ENCODE measurements at places on chromosomes 4 and X.

GRCh38 chr4:40842318-40842717 is 92.6 kb downstream of the NSUN7 start:
- DNase-seq: no peak

GRCh38 chr4:151459375-151459774 is 50.4 kb downstream of the FHIP1A start:
- DNase-seq: no peak

GRCh38 chr4:124065936-124066335 is 646.6 kb downstream of the ANKRD50 start:
- DNase-seq: no peak

DNA sequence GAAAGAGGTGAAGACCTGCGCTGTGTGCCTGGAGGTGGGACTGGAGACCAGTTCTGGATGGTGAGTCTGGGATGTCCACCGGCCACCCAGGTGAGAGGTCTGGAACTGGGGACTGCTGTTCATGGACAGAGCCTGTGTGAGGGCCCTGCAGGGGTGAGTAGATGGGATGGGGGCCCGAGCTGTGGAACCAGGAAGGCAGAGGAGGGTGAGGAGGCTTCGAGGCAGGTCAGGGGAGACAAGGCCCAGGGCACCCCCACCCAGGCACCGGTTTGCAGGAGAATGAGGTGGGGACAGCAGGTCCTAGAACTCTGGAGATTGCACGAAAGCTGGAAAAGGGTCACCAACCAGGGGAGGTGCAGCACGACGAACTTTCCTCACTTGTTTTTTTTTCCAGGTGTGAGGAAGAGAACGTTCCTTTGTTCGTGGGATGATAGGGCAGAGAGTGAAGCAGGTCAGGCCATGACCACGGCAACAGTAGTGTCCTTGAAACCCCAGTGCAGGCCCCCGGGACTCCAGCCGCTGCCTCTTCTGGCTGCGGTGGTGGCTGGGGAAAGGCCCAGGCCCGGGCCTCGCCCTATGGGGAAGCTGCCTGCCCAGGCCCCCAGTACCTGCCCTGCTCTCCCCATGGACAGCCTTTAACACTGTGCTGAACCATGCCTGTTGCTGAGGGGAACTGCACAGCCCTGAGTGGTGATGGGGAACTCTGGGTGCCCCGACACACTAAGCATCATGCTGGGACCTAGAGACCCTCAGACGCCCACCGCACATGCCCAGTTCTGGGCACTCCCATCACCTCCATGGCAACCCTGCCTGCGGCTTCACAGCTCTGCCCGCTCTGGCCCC is 22.9 kb downstream of the TNIP2 start:
- no peak for DNase-seq

- DNase-seq: no peak
Measured at GRCh38 chr4:18571301-18571761, 549.8 kb upstream of the LCORL start.

- DNase-seq: no peak
Measured at GRCh38 chr4:138341739-138342415, 99.7 kb upstream of the SLC7A11 start.

GRCh38 chr4:136841526-136841925 is 690.8 kb downstream of the PCDH18 start:
- DNase-seq: no peak

DNA sequence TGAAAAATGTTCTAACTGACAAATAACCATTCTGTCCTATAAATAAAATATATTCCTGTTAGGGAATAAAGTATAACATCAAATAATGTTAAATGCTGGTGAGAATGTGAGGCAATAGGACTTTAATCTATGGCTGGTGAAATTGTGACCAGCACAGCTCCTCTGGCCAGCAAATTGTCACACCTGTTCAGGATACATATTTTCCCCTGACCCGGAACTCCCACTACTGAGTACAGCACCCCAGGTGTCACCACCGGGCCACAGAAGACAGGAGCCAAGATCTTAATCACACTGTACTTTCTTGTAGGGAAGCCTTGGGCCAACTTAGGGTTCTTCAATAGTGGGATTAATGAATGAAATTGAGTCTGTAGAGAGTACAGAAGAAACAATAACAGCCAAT is 33.2 kb downstream of the C4orf33 start:
- DNase-seq: no peak

GRCh38 chr4:22881411-22881810 is 188.7 kb downstream of the GBA3 start:
- no peak for DNase-seq

GRCh38 chr4:3824521-3825270 is 58.5 kb downstream of the ADRA2C start:
- DNase-seq: no peak

GRCh38 chrX:15050395-15050794 is 177.2 kb downstream of the MOSPD2 start:
- DNase-seq: no peak

- no peak for DNase-seq
Measured at GRCh38 chr4:1594871-1595788, 89.0 kb downstream of the FAM53A start.

- no peak for DNase-seq
Measured at GRCh38 chrX:15816886-15817285, 26.6 kb downstream of the ZRSR2 start.

GRCh38 chr4:77152421-77152820 is 4.6 kb upstream of the CCNG2 start:
- no peak for DNase-seq

DNA sequence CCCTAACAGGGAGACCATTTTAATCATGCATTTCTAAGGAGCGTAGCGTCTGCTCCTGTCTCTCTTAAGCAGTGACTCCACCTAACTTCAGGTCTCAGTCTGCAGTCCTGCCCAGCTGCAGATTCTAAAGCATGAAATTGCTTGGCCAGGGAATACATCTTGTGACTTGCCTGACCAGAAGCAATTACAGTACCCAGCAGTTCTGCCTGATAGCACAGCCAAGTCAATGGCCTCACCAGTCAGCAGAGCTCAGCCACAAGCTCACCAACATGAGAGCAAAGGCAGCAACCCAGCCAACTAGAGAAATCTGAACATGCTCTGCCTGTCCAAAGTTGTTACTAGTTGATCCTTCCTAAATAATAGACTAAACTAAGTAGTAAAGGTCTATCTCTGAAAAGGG is 2011.9 kb upstream of the PCDH10 start:
- DNase-seq: no peak

DNA sequence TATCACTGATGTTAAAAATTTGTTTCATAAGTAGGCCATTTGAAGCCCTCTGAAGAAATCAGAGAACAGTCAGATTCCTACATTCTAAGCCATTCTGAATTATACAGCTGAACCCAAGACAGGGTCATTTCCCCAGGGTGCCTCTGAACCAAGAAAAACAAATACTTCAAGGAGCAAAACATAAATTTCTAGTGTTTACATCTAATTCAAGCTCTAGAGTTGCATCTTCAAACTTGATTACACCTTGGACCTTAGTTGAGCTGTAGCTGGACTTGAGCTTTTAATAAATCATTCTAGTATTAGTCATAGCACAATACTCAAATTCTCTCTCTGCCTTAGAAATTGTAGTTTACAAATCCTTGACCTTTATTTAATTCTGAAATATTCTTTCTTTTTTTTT is 87.6 kb upstream of the IL15 start:
- DNase-seq: no peak

DNA sequence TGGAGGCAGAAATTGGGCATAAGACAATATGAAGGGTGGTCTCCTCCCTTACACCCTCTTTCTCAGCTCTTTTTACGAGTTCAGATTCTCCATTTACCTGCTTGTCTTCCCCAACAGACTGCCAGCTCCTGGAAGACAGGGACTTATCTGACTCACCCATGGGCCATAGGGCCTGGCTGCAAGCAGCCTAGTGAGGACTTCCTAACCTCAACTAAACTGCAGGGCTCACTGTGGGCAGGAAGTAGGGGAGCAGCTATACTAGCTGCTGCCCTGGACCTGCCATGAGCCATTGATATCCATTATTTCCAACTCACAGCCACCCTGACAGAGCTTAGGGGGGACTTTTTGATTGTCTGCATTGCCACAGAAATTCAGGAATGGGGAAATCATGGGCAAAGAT is 11.5 kb upstream of the ZNF718 start:
- DNase-seq: no peak

DNA sequence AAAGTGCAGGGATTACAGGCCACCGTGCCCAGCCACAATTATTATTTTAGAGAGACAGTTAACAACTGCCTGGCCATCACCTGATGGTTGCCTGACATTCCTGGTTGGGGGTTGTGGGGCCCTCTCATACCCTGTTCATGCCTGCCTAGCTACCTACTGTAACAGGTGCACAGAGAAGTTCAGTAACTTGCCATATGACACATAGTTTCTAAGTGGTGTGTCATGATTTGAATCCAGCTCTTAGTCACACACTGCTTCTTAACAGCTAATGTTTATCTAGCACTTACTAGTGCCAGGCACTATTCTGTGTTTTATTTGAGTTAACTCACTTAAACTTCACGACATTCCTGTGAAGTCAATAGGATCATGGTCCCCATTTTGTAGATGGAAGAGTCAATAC is 122.7 kb upstream of the JADE1 start:
- DNase-seq: no peak

DNA sequence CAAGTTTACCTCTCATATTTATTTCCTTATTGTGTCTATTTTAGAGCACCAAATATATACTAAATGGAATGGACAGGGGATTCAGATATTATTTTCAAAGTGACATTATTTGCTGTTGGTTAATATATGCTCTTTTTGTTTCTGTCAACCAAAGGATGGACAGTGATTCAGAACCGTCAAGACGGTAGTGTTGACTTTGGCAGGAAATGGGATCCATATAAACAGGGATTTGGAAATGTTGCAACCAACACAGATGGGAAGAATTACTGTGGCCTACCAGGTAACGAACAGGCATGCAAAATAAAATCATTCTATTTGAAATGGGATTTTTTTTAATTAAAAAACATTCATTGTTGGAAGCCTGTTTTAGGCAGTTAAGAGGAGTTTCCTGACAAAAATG is 6.2 kb downstream of the FGB start:
- DNase-seq: no peak

- no peak for DNase-seq
Measured at GRCh38 chr4:147809211-147809610, 77.3 kb downstream of the ARHGAP10 start.

Data from activated T-cell treated with anti-CD3 and anti-CD28 coated beads for 4 hours (primary cell).